ENCODE measurements at places on chromosomes 4 and X.

DNA sequence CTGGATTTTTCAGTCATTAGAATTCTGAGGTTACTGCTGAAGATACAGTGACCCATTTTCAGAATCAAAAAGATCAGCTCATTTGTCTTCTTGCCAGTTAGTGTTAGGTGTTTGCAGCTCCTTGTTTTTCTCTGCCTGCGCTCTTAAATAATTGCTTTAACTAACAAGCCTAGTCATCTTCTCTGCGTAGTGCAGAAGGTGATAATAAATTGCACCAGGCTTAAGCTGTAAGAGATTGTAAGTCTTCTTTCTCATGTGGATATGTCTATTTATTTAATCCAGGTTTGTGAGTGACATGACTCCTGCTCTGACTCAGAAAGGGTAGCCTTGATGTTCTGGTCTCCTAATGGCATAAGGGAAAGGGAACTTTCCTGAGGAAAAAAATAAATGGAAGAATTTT, 167.2 kb downstream of the CEP135 start:
- DNase-seq: no peak

DNA sequence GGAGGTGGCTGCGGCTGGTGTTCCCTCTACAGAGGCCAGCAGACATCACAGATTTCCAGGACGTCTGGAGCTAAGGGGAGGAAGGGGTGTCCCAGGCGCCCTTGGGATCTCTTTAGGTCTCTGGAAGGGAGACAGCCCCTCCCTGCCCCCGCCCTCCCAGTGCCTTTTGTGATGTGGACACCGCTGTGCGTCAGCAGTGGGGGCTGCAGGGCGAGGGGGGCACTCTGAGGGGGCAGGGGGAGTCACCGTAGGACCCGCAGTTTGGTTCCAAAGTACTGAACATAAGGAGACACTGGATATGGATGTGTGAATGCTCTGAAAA, 25.6 kb upstream of the MXD4 start:
- no peak for DNase-seq

DNA sequence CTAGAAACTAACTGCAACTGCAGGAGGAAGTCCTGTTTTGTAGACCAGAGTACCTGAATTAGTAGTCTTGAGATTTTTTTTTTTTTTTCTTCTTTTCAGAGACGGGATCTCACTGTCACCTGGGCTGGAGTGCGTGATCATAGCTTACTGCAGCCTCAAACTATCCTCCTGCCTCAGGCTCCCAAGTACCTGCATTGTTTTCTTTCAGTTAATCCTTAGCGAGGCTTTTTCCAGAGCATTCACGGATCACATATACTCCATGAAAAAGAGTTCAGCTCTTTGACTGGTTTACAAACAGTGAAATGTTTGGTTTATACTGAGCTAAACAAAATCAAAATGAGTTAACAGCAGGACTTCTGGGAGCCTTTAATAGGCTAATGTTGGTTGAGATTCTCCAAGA, 45.8 kb downstream of the KLHL15 start:
- DNase-seq: no peak

DNA sequence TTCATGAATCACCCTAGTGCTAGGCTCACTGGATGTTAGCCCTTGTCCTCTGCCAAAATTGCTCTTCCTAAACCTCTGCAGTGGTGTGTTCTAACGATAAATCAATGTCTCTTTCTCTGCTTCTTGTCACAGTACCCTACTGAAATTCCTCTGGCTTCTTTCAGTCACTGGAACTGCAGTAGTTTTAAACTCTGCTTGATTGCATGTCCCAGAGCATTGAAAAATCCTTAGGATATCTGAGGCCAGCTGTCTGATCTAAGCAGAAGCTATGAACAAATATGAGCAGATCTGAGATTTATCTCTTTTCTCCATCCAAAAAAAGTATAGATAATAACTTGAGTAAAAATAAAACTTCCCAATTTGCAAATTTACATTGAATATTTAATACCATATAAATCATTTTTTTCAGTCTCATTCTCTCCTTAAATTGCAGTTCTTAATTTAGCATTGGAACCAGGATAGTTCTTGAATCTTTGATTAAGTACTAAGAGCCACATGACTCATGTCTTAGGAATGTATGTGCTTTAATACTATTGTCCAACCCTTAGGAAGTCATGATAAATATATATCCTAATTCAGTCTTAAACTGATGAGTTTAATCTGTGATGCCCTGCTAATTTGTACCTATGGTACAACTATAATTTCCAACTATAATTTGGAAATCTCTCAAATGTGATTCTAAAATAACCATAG, 169.7 kb downstream of the PDHA2 start:
- no peak for DNase-seq

DNA sequence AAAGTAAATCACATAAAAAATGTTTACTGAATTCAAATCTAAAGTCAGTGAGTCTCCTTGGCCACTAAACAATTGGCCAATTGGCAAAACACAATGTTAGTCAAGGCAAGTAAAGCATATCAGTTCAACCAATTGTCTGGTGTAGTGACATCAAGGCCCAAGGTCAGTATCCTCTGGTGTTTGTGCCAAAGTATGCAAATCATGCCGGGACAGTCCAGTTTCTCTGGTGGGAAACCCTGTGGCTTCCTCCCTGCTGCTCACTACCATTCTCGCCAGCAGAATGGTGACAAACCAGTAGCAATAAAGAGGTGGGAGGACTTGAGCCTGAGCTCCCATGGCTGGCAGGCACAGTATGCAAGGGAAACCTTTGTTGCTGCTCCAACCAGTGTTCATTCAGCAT, 314.9 kb upstream of the FGF13 start:
- no peak for DNase-seq

DNA sequence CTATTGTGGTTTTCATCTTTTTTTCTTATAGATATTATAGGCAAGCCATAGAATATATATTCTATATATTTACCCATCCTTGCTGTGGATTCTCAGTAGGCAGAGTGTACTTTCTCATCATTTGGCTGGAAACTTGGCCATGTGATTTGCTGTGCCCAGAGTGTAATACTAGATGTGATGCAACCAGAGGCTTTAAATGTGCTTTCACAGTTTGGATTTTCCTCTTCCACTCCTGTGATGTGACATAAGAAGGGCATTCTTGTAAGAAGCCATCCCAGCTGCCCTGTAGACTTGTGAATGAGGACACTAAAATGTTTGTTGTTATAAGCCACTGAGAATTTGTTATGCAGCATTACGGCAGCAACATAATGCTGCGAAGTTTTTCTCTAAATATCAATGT, 10.4 kb upstream of the HPGDS start:
- DNase-seq: no peak

DNA sequence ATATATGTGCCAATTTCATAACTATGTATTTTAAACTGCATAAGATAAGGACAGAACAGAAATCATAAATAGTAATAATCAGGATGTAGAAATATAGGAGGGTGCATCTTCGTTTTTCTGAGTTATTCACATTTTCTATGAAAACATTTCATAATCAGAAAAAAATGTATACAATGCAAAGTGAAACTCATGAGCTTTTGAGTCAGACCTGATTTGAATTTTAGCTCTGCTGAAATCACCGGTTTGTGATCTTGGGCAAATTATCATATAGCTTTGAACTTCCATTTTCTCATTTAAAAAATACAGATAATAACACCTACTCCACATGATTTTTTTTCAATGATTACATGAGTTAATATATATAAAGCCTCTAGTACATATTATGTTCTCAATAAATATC, 106.9 kb downstream of the KDR start:
- DNase-seq: no peak

DNA sequence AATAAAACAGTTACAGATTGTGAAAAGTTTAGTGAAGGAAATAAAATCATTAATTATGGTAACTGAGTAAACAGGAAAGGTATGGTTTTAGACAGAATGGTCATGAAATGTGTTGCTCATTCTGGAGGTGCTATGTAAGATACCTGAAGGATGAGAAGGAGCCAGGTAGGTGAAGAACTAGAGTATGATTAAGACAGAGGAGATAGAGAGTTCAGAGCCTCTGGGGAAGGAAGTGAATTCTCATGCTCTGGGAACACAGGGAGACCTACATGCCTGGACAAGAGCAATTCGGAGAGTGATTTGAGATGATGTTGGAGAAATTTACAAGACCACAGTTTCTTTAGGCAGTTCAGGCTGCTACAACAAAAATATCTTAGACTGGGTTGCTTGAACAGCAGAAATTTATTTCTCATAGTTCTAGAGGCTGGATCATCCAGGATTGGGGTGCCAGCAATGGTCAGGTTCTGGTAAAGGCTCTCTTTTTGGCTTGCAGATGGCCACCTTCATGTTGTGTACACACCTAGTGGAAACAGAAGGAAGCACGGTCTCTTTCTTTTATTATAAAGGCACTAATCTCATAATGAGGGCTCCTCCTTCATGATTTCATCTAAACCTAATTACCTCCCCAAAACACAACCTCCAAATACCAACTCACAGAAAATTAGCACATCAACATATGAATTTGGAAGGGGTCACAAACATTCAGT, 1416.1 kb downstream of the PCDH7 start:
- no peak for DNase-seq

- no peak for DNase-seq
Observed at GRCh38 chr4:140185412-140186081, 31.6 kb upstream of the MAML3 start.

GRCh38 chrX:22192419-22193060, 80.2 kb upstream of the CBLL2 start:
- peak; percentile 51 for DNase-seq

GRCh38 chrX:17674601-17675000, 62.7 kb upstream of the SCML1 start:
- DNase-seq: no peak
